ENCODE measurements at places on chromosomes 5 and 9.

DNA sequence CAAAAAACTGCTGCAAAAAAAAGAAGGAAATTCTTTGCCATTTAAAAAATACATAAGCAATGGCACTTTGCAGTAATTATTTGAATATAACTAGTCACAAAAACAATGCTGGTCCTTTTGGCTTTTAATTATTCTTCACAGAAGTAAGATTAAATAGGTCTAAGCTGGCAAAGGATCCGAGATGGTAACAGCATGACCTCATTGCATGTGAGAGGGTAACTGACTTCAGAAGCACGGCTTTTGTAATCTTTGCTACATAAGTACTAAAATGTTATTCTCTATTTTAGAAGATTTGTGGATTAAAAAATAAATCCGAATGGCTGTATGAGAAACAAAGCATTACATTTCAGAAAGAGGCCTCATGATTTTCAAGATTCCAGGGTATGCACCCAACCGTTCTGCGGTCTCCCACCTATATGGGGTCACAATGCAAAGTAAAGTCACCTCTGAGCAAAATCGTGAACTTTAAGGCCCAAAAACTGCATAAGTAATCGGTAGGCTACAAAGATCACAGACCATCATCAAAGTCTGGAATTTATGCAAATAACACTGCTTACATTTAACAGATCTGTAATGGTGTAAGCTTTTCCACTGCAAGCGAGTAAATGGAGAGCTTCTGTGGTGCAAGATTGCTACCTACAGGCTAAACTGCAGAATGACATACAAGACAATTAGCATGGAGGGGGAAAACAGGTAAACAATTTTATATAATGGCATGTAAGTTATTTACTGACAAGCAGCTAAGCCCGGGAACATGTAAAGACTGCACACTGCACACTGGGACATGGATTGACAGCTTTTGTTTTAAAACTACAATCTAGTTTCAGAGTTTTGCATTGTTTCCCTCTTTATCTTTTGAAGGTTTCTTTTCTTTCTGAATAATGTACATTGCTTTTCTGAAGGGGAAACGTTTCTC, 231.6 kb downstream of the SLF1 start:
- DNase-seq, result peak; percentile 70

- DNase-seq, result peak; percentile 37
Observed at GRCh38 chr5:132530946-132531345, 12.4 kb downstream of the IL5 start.

GRCh38 chr5:32507738-32508434, 63.3 kb upstream of the ZFR start:
- DNase-seq, result no peak

GRCh38 chr5:138458856-138459255, 6.4 kb upstream of the EGR1 start:
- no peak for DNase-seq

DNA sequence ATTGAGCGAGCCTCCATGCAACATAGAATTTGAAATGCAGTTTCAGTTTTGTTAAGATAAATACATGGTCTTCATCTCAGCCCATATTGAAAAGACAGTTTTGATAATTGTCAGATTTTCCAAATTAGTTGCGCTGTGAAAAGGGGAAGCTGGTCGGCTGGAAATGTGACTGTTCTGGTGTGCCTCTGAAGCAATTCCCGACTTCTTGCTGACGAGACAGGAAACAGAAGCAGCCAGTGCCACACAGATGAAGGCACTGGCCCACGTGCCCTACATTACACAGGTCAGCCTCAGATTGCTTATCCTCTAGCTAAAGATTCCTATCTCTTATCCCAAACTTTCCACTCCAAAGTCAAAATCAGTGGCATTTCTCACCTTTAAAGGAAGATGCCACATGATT, 214.1 kb upstream of the TLE4 start:
- no peak for DNase-seq

- DNase-seq, result no peak
Observed at GRCh38 chr5:36173426-36173825, 21.5 kb downstream of the SKP2 start.

DNA sequence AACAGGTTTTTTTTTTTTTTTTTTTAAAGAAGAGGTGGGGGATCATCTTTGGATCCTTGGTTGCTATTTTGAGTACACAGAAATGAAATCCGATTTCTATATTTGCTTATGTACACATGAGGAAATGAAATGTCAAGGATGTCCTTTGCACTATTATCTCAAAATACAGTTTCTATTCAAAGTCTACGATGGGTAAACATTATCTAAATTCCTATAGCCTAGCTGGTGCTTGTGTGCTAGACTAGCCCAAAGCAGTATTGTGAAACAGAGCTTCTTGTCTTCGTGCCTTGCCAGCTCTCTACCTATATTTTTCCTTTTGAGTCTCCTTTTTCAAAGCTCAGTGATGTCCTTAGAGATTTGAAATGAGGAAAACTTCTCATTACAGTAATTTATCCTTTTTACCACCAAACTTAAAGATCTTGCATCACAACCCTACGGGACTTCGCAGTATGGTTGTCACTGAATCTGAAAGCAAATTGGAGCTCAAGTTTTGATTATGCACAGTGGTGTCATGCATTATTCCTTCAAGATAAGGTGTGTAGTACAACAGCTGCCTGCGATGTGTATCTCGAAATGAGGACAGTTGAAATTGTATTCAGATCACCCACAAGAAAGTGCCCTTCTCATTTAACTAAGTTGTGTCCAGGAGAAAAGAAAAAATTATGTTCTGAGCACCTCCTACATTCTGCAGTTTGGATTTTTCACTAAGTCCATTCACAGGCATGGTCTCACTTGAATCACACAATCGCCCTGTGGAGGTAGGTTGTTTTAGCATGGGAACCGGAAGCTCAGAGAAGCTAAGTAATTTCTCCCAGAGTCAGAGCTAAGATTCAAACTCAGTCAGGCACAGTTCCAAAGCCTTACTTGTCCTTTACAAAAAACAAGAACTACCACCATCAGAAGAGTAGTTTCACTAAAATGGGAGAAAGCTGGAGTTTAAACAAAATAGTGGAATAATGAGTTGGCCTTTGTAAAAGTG, 379.0 kb downstream of the GLIS3 start:
- no peak for DNase-seq

DNA sequence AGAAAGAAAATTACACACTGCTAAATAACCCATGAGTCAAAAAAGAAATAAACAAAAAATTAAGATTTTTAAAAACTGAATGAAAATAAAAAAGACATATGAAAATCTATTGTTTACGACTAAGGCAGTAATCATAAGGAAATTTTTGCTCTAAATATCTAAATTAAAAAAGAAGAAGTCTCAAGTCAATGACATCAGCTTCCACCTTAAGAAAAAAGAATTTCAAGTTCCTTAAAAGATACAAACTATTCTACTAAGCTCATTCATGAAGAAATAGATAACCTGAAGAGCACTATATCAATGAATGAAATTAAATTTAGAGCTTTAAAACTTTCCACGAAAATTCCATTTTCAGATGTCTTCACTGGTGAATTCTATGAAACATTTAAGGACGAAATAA, 15.7 kb upstream of the STARD4 start:
- no peak for DNase-seq

DNA sequence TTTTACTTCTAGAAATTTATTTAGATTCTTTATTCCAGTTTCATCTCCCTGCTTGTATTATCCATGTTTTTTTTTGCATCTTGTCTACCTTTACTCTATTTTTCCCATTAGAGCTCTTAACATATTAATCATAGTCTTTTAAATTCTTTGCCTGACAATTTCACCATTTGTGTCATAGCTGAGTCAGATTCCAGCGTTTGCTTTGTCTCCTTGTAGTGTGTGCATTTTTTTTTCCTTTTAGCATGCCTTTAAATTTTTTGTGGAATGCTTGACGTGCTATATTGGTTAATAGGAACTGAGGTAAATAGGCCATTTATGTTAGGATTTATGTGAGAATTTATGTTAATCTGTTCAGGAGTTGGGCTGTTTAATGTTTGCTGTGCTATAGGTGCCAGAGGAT, 41.8 kb upstream of the NFIL3 start:
- DNase-seq, result no peak

- DNase-seq, result no peak
Observed at GRCh38 chr5:10525124-10525495, 38.8 kb upstream of the ANKRD33B start.

- no peak for DNase-seq
Observed at GRCh38 chr5:141973871-141974595, 5.1 kb downstream of the RNF14 start.

GRCh38 chr9:120801441-120801840, 8.2 kb upstream of the FBXW2 start:
- DNase-seq, result no peak

- DNase-seq, result peak; percentile 3
Observed at GRCh38 chr5:96374653-96375052, 58.4 kb downstream of the PCSK1 start.

- DNase-seq, result no peak
Observed at GRCh38 chr9:96460470-96460869, 10.5 kb downstream of the HABP4 start.

All from activated CD4-positive, alpha-beta T cell treated with anti-CD3 and anti-CD28 coated beads, Interleukin-2, Interleukin-4, amounts not matched to agents 100 ng/mL and 50 ng/mL, durations not matched to agents 16 hours and 8 hours (primary cell).